Upper lobe of left lung (tissue), 6 donors: ENCODE measurements at places on chromosomes 2 and 18.

GRCh38 chr2:134668821-134669220 is 50.0 kb downstream of the TMEM163 start:
- DNase-seq, result peak; percentile 33

DNA sequence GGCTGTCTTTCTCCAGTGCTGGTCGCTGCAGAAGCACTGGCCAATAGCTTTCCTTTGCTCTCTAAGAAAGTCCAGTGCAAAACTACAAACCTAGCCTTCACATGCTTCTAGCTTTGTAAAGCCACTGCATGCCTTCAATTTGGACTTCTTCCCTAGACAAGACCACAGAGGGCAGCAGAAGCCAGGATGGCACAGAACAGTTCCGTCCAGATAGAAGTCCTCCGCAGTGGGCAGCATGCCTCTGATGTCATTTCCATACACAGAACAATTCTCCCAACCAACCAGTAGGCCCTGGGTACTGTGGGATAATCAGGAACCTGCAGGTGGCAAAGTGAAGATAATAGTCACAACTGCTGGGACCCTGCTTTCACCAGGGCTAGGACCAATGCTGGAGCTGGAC is 3.3 kb downstream of the ST6GAL2 start:
- DNase-seq, result no peak

- no peak for DNase-seq
Measured at GRCh38 chr2:58514252-58514651, 273.1 kb upstream of the FANCL start.

- DNase-seq, result no peak
Measured at GRCh38 chr18:39215920-39216319, 1650.3 kb upstream of the CELF4 start.

DNA sequence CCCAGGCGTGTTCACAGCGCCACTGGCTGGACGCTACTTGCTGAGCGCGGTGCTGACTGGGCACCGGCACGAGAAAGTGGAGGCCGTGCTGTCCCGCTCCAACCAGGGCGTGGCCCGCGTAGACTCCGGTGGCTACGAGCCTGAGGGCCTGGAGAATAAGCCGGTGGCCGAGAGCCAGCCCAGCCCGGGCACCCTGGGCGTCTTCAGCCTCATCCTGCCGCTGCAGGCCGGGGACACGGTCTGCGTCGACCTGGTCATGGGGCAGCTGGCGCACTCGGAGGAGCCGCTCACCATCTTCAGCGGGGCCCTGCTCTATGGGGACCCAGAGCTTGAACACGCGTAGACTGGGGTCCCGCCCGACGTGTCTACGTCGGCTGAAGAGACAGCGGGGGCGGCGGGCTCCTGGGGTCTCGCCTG is 891 bp upstream of the KHK start:
- DNase-seq, result peak; percentile 91

DNA sequence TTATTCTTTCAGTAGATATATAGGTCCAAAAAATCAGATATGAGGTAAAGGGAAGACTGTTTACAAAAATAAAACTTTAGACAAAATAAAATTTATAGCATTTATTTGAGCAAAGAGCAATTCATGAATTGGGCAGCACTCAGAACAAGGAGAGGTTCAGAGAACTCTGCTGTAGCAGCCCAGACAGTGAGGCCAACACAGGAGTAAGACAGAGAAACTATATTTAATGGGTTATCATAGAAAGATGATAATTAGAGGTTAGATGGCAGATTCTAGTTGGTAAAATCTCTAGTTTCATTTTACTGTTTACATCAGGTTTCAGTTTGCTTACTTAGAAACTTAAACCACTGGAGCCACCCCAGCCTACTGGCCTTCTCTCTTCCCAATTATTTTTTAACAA is 30.1 kb upstream of the SP140L start:
- no peak for DNase-seq

GRCh38 chr2:120401275-120402066 is 55.5 kb downstream of the INHBB start:
- DNase-seq, result no peak

DNA sequence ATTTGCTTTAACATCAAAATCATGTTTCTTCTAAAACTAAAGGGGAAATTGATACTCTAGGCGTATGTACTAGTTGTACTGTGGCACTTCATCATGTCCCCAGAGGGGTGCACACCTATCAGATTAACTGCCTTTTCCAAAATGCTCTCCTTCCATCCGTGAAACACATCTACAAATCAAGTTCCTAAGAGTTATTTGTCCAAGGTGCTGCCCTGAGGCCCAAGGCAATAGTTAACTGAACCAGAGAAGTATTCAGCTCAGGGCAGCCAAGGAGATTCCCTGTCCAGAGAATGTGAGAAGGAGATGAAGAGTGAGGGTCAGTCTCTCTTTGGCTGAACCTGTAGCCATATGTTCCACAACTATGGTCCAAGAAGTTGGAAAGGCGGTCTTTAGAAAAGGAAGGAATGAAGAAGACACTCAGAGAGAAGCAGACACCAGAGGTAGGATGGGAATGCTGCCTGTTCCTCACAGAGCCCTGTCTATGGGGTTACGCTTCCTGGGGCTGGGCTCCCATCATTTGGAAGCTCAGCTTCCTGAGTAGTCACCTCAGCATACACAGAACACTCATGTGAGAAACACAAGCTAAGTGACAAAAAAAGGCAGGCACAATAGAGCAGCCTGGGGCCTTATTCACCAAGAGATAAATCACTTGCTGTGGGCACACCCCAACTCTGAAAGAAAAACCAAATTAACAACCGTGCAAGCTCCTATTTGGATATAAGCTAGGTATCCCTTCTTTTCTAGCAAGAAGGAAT is 55.6 kb downstream of the ANKRD44 start:
- DNase-seq, result no peak

- no peak for DNase-seq
Measured at GRCh38 chr18:74114116-74114515, 33.5 kb downstream of the FBXO15 start.

DNA sequence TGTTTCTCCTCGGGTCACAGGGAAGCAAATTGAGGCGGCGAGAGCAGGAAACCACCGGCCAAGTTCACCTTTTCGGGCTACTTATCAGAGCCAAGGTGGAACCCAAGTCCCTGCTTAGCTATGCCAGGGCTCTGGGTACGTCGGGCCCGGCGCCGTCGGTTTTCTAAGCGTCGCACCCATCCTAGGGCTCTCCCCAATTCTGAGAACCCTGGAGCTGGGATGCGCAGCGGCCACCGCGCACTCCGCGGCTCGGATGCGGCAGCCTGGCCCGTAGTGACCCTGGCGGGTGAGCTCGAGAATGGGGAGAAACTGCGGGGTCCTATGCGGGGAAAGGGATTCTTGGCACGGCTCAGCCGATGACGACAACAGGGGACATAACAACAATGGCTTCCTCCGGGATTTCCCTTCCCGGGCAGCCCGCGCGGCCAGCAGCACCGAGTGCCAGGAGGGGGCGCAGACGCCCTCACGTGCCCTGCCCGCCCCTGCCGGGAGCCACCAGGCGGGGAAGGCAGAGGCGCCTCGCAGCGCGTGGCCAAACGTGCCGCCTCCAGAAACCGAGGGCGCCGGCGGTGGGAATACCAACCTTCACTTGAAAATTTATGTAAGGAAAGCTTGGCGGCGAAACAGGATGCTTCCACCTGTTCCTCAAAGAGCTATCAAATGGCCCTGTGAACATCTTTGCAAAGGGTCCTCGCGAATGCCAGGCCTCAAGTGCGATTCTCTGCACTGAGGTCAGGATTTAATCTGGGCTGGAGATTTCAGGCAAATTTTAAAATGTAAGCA is 2.1 kb upstream of the SLC30A3 start:
- peak; percentile 92 for DNase-seq

- no peak for DNase-seq
Measured at GRCh38 chr18:69885841-69886531, 61.7 kb downstream of the CD226 start.

GRCh38 chr2:159381574-159381973 is 95.1 kb upstream of the WDSUB1 start:
- DNase-seq, result no peak

DNA sequence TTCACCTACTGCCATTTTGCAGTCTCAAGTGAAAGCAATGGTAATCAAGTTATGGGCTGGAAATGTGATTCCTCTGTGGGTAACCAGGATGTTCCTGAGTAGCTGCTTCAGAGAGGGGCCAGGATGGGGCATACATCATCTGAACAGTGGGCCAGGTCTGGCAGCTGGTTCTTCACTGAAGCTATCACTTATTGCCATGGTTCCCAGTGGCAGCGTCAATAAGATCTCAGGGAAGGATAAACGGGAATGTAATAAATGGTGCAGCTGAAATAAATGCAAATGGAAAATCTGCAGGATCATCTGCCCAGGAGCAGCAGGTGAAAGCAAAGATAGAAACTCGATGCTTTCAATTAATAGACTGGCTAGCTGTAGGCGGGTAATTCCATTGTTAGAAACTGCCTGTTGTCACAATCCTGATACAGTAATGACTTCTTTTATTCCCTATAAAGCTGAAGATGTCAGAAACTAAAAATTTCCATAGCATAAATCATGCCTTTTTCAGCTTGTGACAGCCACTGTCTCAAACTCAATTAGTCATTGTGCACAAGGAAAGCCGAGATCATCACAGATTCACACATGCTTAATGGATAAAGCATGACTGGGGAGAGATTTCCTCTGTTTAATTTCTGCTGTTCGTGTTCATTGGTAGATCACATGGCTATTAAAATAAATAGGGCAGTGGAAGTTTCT is 56.2 kb upstream of the CCDC85A start:
- no peak for DNase-seq

GRCh38 chr2:64273524-64274398 is 129.5 kb upstream of the PELI1 start:
- DNase-seq, result peak; percentile 52

- DNase-seq, result no peak
Measured at GRCh38 chr2:173922068-173922467, 43.1 kb downstream of the SP3 start.

GRCh38 chr2:37689751-37690150 is 18.3 kb upstream of the CDC42EP3 start:
- DNase-seq, result no peak
